ENCODE measurements at places on chromosomes 2 and 18. TPM values are rescaled to one million over a fixed set of nuclear protein-coding genes. Genes with fewer than 3 reads are reported as not detected.

DNA sequence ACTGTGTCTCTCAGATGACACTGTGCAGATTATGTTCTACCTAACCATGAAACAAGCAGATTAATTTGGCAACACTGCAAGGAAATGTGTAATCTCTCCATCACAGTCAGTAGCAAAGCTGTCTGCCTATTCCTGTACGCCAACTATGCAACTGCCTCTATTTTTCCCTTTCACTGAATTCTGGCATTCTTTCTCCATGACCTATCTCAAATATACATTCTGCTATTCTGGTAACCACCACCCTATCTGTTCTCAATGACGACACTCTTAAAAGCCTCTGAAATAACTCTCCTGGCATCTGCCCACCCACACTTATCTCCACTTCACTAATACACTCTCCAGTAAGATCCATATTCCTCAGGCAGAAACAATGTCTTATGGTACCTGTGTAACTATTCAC lies 78.7 kb downstream of the ABCA12 start:
- no peak for DNase-seq

- no peak for DNase-seq
These were observed 4.7 kb upstream of the IL1R2 start for GRCh38 chr2:101986804-101987740.

DNA sequence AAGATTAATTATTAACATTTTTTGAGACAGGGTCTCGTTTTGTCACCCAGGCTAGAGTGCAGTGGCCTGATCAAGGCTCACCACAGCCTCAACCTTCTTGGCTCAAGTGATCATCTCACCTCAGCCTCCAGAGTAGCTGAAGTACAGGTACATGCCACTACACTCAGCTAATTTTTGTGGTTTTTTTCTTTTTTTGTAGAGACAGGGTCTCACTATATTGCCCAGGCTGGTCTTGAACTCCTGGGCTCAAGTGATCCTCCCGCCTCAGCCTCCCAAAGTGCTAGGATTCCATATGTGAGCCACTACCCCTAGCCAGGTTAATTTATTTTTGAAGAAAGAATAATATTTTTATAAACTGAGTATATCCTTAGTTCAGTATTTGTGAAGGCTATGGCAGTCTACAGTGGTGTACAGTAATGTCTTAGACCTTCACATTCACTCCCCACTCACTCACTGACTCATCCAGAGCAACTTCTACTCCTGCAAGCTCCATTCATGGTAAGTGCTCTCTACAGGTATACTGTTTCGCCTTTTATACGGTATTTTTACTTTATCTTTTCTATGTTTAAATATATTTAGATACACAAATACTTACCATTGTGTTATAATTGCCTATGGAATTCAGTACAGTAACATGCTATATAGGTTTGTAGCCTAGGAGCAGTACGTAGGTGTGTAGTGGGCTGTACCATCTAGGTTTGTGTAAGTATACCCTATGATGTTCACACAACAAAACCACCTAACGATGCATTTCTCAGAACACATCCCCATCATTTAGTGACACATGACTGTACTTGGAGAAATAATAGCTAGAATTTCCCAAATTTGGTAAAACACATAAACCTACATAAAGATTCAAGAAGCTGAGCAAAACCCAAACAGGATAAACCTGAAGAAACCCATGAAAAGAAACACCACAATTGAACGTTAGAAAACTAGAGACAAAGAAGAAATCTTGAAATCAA lies 38.6 kb downstream of the MGAT4A start:
- no peak for DNase-seq

DNA sequence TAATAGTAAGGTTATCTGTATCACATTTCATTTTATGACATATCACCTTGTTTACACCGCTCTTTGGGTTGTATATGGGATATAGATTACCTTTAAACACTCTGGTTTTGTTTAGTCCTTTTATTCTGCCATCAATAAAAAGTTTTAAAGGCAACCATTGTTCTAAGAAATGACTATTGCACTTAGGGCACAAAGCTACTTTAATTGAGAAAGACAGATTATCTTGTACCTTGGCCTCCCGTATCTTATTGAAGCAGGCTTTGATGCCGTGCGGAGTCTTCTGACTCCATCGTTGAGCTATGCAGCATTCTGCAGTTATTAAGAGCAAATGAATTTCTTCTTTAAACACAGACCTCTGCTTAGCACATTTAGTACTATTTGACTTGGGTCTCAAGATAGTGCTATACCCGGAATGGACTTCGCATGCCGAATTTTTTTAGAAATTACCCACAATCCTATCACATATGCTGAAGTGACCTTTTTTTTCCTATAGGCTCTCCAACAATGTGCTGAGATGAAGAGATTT lies 16.7 kb downstream of the PKDCC start:
- DNase-seq = no peak

DNA sequence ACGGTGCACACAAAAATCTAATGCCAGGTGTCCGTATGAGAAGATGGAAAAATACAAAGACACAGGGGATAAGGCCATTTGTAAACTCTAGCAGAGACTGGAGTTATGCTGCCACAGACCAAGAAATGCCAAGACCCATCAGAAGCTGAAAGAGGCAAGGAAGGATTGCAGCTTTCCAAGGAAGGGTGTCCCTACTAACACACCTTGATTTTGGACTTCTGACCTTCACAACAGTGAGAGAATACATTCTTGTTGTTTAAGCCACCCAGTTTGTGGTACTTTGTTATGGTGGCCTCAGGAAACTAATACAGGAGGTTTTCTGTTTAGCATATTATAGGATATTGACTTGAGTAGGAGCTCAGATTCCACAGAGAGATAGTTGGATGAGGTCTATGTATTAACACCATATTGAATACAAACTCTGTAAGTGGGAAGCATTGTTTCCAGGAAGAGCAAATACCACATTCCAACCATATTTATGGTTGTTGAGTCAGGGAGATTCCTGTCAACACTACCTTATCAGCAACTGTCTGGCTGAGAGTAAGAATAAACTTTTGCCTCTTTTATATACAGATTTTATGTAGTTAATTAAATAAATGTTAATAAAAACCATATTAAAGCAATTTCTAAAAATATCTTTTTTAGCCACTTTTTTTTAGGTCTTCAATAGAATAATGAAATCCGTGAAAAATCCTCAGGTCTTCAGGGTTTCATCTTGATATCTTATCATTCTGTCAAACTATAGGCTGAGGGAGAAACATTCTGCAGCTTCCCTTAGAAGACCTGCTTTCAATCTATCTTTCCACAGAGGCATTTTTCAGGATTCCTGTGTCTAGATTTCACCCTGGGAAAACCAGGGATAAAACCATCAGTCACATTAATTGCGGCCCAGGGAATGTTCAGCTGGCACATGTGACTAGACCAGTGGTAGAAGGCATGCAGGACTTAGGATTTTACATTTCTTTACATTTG lies 35.4 kb upstream of the HNMT start:
- DNase-seq = no peak

- DNase-seq = no peak
These were observed 17.2 kb downstream of the SULT1C2 start for GRCh38 chr2:108305901-108306300.

Gene DPP4
- 2.1 TPM for total RNA-seq
